ENCODE measurements at places on chromosomes 2 and 18. TPM values are rescaled to one million over a fixed set of nuclear protein-coding genes. Genes with fewer than 3 reads are reported as not detected.

Gene CNTNAP5
- total RNA-seq: not detected

Gene GAREM2
- 6.3 TPM for total RNA-seq

Gene GKN1
- total RNA-seq: 0.72 TPM

Gene ASXL3
- not detected for total RNA-seq

Gene TCF23
- total RNA-seq: not detected

Gene R3HDM1
- total RNA-seq: 20.9 TPM
